ENCODE measurements at places on chromosomes 3 and 15. TPM values are rescaled to one million over a fixed set of nuclear protein-coding genes. Genes with fewer than 3 reads are reported as not detected.

DNA sequence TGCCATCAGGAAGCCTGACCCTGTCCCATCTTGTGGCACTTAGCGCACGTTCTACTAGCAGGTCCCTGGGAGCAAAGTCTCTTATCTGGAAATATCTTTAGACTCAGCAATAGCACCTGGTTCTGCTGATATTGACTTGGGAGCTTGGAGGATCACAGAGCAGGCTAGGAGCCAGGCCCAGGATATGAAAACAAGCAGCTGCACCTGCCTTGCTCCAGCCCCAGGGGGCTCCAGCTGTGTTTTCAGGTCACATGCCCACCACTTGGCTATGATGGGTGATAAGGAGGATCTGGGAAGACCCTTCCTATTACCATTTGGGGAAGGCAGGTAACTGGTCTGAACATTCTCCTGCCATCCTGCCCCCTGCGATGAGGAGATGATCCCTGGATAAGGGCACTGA, 87.8 kb downstream of the C3orf70 start:
- DNase-seq, result no peak

- no peak for DNase-seq
Measured at GRCh38 chr3:170563712-170564423, 22.0 kb downstream of the SLC7A14 start.

GRCh38 chr15:57427367-57427821, 51.1 kb downstream of the CGNL1 start:
- no peak for DNase-seq

DNA sequence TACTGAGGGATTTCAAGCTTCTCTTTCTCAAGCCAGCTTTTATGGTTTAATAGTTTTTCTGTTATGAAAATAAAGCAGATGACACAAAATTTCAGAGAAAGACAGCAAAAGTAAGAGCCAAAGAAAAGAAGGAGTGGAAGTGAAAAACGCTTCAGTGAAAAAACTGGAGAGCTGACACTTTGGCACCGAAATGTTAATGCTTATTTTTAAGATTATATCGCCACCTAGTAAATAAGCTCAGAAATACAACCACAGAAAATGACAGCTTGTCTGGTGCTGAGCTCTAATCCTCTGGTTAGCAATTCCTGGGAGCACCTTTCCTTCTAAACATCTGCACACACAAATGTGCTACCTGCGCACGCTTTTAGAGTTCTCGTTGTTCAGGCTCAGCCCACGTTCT, 101.6 kb downstream of the ZPLD1 start:
- DNase-seq, result no peak

- no peak for DNase-seq
Measured at GRCh38 chr3:15271785-15272381, 60.5 kb downstream of the SH3BP5 start.

DNA sequence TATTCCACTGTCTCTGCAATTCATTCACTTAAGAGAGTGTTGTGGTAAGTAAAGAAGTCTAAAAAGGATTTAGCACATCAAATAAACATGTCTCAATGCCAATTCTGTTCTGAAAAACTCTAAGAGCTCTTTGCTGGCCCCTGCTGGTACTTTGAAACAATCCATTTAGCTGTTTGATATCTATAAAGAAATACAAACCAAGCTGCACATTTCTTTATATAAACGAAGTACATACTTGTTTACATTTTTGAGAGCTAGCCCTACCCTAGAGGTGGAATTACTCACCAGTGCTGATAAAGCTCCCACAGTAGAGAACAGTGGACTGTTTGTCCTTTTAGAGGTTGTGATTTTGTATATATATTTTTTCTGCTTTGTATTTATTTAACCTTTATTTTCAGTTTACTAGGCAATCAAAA, 75.5 kb downstream of the NEDD4 start:
- no peak for DNase-seq

DNA sequence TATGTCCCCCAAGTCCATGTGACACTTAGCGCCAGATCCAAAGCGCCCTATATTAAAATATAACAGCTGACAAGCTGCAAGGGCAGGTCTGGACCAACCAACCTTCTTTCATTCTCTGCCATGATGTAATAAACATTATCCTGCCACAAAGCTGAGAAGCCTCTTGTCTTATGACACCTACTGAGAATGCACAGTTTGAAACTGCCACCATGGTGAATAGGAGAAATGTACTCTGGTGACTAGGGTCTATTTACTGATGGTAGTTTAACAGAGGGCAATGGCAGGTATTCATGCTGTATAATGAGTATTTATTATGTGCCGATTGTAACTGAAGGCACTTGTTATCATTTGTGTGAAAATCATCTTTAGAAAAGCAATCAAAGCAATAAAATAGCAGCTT, 634.0 kb downstream of the OTOL1 start:
- DNase-seq, result no peak

DNA sequence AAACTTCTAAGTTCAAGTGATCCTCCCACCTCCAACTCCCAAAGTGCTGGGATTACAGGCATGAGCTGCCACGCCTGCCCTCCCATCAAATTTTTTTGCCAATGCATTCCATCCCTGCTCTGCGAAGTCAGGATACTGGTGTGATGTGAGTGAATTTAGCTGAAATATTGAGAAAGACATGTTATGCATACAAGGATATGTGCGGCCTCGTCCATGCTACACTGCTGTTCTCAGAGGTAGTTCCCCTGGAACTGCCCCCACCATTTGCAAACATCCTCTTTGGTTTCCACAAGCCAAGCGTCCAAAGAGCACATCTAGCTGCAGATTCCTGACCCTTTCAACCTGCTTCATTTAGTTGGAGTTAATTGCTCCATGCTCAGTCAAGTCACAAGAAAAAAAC, 36.5 kb upstream of the BCL2A1 start:
- DNase-seq, result no peak

GRCh38 chr3:52779011-52779836, 1.8 kb downstream of the ITIH1 start:
- no peak for DNase-seq

DNA sequence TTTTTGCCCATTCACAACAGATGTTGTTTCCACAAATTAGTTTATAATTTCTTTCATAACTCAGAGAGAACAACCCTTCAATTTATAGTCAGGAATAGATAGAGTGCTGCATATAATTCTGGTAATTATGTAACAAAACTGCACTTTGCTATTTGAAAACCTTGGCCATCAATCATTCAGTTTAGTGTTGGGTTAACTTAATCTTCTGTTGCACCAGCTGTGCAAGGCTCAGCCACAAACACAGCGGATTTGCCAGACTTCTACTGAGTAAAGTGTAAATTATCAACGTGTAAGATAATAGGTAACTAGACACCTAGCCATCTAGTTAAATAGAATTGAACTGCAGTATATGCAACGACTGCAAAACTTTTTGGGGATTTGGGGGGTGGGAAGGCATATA, 1064.3 kb upstream of the EPHA6 start:
- DNase-seq, result no peak

DNA sequence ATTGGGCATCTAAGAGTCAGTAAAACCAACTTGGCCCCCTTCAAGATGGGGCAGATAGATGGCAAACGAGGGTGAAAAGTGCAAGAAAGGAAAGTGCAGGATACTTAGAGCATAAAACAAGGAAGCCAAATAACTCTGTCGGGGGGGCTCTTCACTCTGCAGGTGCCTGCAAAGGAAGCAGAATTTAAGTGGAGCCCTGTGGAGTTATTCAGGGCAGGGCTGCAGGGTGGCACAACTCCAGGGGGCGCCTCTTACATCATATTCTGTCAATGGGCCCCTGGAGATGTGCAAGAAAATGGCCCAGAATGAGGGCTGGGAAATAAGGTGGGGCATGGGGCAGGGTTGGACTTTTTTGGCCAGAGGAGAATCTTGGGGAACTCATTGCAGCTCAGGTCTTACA, 69.7 kb downstream of the CD47 start:
- no peak for DNase-seq

DNA sequence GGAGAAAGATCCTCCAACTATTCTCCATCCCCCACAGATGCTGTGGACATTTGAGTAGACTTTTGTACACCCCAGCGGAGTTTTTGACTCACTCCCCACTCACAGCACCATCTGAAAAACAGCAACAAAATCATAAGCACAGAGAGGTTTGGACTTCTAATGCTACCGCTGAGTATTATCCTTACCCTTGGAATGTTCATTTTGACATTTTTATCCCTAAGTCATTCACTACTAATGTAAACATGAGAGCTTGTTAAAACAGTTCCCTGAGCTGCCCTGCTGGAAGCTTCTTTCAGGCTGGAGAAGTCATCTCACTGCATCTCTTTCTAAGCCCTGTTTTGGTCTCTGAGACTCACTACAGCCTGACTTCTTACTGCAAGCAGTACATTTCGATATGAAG, 1045.9 kb downstream of the MCTP2 start:
- no peak for DNase-seq

DNA sequence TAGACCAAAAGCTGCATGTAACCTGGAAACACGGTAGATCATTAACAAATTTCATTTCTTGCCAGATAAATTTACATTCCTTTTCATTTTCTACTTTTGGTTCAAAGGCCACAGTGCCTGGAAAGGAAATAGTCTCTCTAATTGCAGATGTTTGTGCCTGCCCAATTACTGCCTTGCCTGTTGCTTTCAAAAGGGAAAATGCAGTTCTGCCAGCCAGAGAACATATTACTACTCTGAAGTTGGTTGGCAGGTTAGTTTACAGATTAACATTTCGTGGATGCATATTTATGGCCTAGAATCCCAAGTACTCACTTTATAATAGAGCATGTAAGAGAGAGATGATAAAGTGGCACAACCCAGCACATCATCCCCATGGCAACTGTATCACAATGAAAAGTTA, 124.3 kb upstream of the LRRC3B start:
- DNase-seq, result no peak

DNA sequence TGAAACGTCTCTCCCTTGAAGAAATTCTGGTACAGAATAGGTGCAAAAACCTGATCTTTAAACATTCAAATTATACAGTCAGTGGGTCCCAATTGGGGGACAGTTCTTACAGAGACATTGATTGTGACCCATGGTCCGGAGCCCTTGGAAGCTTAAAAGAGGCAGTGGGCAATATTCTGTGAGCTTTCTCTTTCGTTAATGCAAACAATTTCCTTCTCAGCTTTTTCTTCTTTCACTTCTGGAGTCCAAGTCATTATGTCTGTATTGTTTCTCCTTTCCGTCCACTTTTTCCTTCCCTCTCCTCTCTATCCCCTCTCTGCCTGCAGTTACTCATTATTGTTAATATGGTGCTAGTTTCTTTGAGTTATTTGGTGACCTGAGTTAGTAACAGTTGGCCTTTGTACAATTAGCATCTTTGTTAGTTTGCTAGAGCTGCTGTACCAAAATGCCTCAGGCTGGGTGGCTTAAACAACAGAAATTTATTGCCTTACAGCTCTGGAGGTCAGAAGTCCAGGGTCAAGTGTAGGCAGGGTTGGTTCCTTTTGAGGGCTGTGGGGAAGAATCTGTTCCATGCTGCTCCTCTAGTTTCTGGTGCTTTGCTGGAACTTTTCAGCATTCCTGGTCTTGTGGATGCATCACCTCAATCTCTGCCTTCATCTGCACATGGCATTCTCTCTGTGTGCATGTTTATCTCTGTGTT, 102.6 kb downstream of the GMPS start:
- no peak for DNase-seq

- no peak for DNase-seq
Measured at GRCh38 chr15:25795061-25795460, 68.1 kb downstream of the ATP10A start.

GRCh38 chr15:49418811-49419210, 4.2 kb upstream of the FGF7 start:
- DNase-seq, result no peak

GRCh38 chr3:72047221-72047871, 262.4 kb upstream of the PROK2 start:
- no peak for DNase-seq

DNA sequence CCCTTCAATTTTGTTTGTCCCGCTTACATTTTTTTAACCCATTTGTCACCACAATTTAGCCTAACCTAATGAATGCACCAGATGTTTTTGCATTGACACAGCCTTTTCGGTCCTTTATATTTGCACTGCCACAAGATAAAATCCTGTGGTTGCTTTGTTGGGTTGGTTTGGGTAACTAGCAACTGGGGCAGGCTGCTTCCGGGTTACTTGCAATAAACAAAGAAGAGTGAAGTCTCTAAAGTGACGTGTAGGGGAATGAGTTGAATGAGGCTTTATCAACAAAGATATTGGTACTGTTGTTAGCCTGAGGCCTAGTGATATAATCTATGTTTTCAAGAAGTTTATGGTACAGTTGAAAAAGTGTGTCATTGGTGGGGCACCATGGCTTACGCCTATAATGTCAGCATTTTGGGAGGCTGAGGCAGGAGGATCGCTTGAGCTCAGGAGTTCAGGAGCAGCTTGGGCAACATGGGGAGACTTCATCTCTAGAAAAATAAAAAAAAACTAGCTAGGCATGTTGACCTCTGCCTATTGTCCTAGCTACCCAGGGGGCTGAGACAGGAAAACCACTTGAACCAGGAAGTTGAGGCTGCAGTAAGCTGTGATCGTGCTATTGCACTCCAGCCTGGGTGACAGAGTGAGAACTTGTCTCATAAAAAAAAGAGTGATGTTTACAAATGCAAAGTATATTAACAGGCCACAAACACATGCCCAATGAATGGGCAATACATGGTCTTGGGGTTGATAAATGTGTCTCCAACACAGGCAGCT, 121.8 kb downstream of the OXSM start:
- no peak for DNase-seq

Gene GPR160
- polyA plus RNA-seq, result 46.1 TPM

Gene INSYN1
- 22.4 TPM for polyA plus RNA-seq

Gene MEX3B
- 11.7 TPM for polyA plus RNA-seq

Gene TERC
- not detected for polyA plus RNA-seq

Gene PRSS50
- polyA plus RNA-seq, result 5.8 TPM
